ENCODE measurements at places on chromosomes 7 and 10.

DNA sequence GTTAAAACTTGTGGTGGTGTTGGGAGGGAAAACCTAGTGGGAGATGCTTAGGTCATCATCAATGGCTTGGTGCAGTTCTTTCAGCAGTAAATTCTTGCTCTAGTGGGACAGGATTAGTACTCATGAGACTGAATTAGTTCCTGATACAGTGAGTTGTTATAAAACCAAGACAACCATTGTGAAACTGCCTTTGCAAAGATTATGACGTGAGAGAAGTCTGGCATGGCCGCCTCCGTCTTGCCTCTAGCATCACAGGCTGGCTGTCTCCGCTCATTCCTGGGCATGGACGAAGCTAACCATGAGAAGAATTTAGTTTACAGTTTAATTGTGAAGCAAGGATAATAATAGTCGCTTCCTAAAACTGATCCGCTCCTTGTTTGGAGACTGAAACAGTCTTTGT is 186.4 kb downstream of the KIF20B start:
- peak; percentile 27 for DNase-seq

GRCh38 chr10:29621161-29621560 is 13.6 kb downstream of the SVIL start:
- DNase-seq: no peak

DNA sequence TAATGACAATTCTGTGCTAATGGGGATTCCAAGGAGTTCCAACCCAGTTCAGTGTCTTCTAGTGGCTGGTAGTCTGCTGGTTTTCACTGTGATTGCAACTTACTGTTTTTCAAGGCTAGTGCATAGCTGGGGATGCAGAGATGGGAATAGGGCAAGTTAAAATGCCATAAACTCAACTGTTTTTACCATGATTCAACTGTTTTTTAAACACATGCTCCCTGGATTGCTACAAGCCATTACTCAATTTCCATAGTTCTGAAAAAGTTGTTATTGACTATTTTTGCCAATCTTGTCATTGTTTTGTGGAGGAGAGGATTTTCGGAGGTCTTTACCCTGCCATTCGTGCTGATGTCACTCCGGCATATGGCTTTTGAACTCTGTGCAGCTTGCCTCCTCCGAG is 245.3 kb downstream of the SUGCT start:
- DNase-seq: no peak

DNA sequence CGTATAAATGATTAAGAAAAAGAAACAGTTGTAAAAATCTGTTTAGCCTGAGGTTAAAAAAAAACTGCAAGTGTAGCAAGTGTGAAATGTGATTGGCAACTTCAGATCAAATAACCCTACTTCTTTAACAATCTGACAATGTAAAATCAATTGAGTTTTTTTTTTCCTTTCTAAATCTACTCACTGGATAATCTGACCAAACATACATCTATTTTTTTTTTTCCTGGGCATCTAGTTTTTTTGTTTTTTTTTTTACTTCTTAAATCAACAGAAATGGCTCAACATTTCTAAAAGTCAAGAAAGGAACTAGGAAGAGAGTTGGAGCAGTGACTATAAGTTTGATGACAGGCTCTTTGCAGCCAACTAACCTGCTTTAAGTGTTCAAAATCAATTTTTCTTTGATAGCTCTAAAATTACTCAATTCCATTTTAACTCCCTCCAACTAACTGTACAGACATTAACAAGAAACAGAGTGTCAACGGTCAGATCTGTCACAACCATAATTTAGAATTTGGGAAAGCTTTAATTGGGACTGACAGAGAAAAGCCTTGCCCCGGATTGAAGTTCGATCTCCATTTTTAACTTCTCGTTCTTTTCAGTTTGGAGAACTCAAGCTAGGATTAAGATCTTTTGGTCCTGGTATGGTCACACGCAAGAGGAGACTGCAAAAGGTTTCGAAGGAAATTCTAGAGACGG is 1.2 kb downstream of the ARL3 start:
- DNase-seq: no peak

- no peak for DNase-seq
These were observed 3.7 kb downstream of the WNT2 start for GRCh38 chr7:117319181-117319580.

DNA sequence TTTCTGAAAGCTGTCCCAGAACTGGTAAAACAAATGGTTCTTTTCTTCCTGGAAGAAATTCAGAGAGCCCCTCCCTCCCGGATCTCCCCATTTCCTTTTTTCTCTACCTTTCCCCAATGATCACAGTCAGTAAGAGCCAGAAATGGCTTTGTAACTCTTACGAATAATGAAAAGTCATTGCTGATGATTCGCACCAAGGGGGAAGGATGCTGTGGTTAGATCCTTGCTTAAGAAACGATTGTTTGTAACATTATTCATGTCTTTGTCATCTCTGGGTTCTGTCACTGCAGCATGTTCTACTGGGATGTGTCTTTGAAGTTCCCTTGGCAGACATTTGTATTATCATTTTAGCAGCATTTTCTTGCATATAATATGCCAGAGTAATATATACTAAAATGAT is 138.9 kb downstream of the CACNB2 start:
- no peak for DNase-seq

GRCh38 chr7:105306298-105306748 is 82.4 kb downstream of the SRPK2 start:
- DNase-seq: no peak

GRCh38 chr10:131204406-131205152 is 106.9 kb downstream of the TCERG1L start:
- DNase-seq: no peak

DNA sequence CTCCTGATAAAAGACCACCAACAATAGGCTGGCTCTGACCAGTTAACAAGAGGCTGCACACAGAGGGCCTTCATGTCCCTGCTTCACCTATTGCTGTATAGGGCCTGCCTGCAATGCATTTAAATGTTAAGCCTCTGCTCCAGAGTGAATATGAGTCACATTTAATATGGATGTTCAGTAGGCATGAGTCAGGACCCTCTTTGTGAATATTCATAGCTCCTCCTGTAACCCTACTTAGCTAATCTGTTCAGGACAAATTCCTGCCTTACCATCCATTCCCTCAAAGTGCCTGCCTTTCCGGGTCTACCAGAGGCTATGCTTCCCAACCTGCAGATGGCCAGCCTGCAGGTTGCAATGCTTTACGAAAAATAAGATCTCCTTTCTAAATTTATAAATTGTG is 32.5 kb downstream of the ARHGAP22 start:
- no peak for DNase-seq

DNA sequence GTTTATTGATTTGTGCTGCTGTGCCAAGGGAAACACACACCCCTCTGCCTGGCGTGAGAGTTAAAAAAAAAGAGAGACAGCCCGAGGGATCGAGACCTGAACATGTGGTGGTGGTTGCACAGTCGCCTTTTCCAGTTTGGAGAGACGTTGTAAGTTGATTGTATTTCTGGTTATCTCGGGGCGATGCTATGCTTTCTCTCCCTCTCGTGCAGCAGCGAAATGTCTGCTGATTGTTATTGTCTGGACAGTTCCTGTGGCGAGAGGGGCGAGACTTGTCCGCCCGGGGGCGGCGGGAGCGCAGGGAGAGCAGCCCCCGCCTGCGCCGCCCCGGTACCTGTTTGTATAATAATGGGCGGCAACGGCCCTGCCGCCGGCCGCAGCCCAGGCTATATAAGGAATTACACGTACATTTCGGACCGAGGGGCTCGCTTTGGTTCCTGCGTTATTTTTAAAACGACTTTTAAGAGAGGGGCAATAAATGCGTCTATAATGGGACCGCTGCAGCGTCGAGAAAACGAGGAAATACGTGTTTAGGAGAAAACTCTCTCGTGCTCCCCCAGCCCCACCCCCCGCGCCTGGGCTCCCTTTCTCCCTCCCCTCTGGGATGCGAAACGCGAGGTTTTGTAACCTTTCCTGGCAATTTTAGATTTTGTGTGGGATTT is 1.7 kb downstream of the ZEB1 start:
- peak; percentile 44 for DNase-seq

- no peak for DNase-seq
These were observed 27.4 kb downstream of the FAM241B start for GRCh38 chr10:69657430-69657829.

DNA sequence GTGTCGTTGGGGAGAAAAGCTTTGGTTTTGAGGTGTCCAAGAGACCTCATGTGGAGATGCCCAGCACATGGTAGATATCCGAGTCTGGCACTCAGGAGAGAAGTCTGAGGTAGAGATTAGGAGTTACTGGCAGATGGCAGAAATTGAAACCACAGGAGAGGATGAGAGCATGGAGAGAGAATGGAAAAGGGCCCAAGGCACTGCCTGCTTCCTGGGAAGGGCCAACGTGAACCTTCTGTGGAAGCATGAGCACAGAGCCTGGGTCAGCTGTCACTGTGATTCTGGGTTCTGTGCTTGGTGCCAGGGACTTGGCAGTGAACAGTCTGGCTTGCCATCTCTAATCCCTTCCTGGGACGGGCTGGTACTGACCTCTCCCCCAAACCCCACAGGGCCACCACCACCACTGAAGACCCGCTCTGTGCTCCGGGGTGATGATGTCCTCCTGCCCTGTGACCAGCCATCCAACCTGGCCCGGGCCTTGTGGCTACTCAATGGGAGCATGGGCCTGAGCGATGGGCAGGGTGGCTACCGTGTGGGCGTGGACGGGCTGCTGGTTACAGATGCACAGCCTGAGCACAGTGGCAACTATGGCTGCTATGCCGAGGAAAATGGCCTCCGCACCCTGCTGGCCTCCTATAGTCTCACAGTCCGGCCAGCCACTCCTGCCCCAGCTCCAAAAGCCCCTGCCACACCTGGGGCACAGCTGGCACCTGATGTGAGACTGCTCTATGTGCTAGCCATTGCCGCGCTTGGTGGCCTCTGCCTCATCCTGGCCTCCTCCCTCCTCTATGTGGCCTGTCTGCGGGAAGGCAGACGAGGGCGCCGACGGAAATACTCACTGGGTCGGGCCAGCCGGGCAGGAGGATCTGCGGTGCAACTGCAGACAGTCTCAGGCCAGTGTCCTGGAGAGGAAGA is 4.1 kb downstream of the MRPL43 start:
- DNase-seq: no peak

DNA sequence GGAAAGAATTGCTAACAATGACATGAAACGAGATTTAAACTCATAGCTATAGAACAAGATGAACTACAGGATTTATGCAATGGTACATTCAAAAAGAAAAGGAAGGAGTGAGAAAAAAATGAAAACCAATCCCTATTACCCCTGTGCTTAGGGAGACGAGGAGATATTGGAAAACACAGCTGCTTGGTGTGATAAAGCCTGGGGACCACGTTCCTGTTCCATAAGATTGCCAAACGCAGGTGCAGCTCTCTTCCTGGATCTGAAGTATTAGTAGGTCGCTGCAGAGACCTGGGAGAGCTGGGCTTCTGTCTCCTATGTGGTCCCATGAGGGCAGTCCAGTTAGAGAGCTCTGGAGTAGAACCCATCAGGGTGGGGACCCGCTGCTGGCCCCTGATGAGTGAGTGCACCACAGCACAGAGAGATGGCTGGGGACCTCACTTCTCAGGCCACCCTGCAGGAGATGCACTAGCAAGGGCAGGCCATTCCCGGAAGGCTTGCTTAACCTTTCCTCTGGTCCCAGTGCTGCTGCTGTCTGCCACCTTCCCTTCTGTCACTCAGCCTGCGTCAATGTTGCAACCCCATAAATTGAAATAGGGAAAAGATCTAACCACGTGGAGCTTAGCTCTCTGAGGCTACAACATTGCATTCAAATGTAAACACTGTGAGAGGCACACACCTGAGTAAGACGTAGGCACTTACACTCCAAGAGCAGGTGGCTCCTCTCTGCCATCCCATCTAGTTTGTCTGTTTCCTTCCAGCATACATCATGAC is 57.9 kb downstream of the MTPN start:
- DNase-seq: no peak

- peak; percentile 29 for DNase-seq
These were observed 24.0 kb downstream of the CCSER2 start for GRCh38 chr10:84352251-84352842.

Measured in right cardiac atrium (tissue), 5 donors.